ENCODE measurements at places on chromosomes 11 and 22.

DNA sequence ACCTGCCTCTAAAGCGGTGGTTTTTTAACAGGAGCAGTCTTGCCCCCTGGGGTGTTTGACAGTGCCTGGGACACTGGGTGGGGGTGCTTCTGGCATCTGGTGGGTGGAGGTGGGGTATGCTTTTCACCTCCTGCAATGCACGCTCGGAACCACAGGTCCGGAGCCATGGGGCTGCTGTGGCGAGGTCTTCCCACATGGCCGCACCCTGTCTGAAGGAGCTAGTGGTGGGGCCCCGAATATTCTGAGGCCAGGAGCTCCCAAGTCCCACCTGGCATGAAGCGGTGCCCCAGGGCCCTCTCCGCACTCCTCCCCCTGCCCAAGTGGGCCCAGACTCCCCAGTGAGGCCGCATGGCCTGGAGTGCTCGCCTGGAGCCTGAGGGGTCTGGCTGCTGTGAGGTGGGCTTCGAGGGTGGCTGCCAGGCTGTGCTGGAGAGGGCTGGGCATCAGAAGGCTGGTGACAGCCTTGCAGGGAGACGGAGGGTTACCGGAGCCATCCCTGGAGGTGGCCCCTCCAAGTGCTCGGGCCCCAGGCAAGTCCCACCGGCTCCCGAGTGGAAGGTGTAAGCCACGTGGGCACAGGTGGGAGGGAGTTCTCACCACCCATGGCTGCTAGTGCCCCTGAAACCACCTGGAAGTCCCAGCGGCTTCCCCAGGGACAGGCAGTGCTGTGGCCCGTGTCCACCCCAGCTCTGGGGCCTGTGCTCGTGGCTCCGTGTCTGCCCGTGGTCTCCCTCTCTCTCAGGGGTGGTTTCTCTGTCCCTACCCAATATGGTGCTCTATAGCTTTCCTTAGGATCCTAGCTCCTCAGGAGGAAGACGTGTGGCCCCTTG, 15.1 kb downstream of the TBX1 start:
- DNase-seq = no peak

DNA sequence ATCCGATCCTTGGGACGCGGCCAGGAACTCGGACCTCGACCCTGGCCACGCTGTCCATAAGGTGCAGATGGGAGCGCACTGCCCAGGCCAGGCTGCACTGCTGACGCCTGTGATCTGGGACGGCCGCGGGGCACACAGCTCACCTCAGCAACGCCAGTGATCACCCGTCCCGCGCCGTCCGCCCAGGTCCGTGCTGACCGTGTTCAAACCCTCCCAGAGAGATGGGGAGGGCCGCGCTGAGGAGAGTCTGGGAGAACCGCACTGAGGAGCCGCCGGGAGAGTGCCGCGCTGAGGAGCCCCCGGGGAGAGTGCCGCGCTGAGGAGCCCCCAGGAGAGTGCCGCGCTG, 636 bp downstream of the KCNQ1OT1 start:
- DNase-seq = peak; percentile 38

DNA sequence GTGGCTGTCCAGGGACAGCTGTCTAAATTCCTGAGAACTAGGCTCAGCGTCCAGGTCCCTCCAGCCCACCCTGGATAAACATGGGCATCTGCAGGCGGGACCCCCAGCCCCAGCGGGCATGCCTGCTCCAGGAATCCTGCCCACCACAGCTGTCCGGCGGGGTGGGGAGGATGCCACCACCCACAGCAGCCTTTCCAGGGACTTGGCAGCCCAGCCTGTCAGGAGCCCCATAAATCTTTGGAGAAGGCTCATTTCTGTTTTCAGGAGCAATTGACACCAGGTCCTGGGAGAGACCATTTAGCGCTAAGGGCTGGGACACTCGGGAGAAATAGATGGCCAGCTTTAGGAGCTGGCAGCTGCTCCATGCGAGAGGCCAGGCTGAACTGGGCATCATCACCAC, 358.9 kb downstream of the CADM1 start:
- DNase-seq = no peak

DNA sequence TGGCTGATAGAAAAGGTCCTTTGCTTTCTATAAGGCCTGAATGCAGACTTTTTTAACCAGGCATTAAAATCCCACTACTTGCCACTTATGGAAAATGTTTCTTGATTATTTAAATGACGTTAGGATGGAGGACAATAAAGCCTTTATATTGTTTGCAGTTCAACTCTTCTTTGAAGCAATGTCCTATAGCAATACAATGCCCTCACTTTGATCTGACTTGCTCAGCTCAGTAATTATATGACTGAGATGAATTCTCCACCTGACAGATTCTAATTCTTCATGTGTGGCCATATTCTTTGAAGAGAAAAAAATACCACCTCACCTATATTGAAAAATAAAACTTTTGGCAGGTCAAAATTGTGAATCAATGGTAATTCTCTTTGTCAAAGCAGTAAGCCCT, 182.0 kb upstream of the MTMR2 start:
- DNase-seq = no peak

GRCh38 chr22:27776650-27776958, 25.0 kb downstream of the MN1 start:
- DNase-seq = no peak

DNA sequence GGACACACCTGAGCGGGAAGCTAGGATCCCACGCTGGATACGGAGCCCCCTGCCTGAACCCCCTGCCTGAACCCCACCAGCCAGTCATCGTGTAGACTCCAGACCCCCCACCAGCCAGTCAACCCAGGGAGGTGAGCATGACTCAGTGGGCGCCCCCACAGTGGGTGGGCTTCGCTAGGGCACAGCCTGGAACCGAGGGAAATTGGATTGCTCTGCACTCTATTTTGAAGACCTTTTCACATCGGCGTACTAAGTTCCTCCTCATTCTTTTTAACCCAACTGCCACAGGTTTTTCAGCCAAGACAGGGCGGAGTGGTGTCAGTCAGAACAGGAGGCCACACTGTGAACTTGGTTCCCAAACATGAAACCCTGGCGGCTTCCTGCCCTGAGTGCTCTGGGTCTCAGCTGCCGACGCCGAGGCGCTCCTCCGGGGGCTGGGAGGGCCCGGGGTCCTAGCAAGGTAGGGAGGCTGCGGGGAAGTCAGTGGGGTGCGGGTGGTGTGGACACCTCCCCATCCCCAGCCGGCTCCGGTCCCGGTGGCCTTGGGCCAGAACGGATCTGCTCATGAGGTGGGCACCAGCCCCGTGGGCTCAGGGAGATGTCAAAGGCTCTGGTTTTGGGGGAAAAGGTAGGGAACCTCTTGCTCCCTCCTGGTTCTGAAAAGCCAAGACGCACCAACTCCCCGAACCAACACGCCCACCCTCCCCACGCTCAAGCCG, 57.0 kb downstream of the BRD1 start:
- no peak for DNase-seq

DNA sequence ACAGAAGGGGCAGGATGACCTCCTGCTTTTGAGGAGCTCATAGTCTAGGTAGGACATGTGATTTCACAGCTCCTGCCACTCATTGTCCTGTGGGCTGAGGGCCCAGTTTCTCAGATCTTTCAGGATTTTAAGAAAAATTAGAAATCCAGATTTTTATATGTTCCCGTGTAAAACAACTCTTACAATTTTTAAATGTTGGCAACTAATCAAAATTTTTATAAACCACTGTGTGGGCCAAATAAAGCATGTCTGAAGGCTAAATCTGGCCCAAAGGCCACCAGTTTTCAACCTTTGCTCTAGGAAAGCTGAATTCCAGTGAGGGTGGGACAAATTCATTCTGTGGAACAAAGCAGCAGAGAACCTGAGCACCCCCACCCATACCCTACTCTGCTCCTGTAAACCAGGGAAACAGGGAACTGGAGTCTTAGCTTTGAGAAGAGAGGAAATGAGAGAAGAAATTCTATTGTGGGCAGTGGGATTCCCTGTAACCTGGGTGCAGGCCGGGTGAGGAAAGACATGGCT, 20.6 kb downstream of the LRRC32 start:
- DNase-seq = no peak

DNA sequence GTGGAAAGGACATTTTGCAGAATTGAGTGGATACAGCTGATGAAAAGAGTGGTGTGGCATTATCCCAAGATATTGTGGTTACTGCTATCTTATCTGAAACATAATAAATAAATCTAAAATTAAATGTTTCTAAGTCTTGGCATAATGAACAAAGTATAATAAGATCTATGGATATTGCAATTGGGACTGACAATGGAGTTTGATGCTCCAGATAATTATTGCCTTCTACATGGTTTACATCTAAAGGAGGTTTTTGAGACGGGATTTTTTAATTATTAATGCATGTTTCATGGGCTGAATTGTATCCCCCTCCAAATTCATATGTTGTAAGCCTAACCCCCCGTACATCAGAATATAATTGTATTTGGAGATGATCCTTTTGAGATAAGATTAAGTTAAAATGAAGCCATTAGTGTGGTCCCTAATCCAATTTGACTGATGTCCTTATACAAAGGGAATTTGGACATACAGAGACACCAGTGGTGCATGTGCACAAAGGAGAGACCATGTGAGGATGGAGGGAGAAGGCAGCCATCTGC, 198.5 kb downstream of the MSANTD4 start:
- DNase-seq = no peak

DNA sequence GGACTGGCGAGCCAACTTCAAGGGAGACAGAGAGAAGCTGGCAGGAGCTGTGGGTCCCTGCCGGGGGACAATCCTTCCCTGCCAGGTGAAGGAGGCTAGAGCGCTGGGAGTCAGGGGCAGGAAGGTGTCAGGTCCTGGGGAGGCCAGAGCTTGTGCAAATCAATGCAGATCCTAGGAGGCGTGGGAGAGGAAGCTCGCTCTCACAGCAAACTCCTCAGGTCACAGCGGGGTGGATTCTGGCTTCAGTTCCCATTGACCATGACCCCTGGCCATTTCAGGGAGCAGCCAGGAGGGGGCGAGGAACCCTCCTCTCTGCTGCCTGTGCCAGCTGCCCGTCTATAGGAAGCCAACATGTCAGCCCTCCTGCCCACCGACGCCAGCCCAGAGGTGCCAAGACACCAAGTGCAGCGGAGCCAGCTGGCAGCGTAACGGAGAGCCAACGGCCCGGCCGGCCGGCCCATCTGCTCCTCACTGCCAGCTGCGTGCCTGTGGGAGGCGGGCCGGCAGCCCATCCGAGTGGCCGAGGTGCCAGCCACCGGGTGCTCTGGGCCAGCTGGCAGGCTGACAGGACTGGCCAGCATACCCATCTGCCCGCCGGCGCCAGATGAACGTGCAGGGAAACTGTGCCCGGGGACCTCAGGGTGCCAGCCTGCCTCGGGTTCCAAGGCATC, 374.8 kb downstream of the MIAT start:
- DNase-seq = peak; percentile 13

- no peak for DNase-seq
Measured at GRCh38 chr11:93822359-93822758, 28.1 kb downstream of the VSTM5 start.

GRCh38 chr11:115302946-115303703, 201.1 kb downstream of the CADM1 start:
- no peak for DNase-seq

- no peak for DNase-seq
Measured at GRCh38 chr11:27473017-27473406, 422 bp upstream of the LGR4 start.

DNA sequence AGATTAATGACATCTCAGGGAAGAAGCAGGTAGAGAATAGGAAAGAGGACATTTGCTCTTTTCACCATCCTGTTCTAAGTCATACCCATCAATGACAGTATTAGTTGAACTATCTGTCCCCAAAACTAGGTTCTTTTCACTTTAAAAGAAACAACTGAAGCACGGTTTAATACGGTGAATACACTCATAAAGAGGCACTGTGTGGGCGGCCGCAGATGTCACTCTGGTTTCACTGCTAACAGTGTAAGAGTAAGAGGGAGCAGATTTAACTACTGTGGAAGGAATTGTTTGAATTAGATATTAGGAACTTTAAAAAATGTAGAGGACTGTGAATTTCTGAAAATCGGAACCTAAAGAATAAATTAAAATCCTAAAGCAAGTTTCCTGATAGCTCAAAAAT, 49.5 kb downstream of the VSIG10L2 start:
- no peak for DNase-seq

DNA sequence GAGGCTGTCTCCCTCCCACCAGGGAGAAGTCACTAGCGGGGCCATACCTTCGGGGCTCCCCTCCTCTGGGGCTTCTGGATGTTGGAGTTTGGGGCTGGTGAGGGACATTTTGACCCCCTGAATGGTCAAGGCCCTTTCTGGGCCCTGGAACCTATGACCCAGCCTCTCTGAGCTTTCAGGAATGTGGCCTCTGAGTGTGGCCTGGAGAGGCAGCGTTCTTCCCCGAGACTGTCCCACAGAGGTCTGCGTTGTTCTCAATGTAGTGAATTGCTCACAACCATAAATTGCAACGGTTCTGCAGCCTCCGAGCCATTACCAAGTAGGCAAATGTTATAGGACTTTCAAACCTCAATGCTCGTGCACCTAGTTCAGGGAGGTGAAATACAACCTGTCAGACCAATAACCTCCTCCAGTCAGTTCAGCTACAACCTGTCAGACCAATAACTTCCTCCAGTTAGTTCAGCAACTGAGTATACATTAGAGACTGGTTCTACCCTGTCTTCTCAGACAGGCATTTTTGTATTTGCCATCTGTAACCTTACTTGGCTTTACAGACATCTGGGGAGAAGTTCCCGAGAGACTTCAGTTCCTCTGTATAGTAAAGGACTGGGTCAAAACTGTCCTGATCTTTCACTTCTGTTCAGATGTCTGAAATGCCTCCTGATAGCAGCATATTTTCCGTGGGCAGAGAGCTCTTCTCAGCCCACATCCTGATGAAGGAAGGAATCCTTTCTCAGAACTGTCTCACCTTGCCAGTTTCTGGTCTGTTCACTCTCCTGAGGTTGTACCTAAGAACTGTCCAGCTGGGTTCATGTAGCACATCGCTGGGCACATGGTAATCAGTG, 34.2 kb downstream of the MICAL2 start:
- no peak for DNase-seq

- no peak for DNase-seq
Measured at GRCh38 chr11:7449211-7449840, 36.0 kb upstream of the OLFML1 start.

DNA sequence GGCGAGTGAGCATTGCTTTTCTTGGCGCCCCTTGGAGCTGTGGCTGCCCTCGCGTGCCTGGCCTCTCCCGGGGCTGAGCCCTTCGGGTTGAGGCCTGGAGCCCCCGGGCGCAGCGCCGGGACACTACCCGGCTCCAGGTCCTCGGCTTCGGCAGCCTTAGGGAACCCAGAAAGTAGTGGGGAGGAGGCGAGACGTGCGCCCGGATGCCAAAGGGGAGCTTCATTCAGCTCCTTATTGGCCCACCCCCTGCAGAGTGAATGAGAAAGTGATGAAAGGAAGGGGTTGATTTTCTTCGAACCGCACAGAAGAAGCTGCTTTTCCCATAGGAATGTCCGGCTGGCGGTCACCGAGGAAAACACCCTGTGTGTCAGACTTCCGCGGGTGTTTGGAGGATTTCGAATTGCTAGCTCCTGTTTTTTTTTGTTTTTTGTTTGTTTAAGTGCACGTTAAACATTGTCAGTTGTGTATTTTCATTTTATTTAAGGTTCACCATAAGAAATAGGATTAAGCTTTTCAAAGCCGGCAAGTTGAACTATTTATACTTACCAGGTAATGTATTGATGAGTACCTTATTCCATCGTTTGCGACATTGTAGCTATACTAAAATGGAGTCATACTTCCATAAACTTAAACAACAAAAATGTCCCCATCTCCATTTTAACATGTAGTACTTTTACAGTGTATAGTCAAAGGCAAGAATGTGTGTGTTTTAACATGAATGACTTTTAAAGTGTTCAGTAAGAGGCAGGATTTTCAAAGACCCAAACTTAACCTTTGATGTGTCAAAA, 841 bp upstream of the EIF4G2 start:
- no peak for DNase-seq
